ENCODE measurements at places on chromosomes 3 and 15.

GRCh38 chr15:89812011-89812846, 2.4 kb downstream of the ANPEP start:
- no peak for DNase-seq

DNA sequence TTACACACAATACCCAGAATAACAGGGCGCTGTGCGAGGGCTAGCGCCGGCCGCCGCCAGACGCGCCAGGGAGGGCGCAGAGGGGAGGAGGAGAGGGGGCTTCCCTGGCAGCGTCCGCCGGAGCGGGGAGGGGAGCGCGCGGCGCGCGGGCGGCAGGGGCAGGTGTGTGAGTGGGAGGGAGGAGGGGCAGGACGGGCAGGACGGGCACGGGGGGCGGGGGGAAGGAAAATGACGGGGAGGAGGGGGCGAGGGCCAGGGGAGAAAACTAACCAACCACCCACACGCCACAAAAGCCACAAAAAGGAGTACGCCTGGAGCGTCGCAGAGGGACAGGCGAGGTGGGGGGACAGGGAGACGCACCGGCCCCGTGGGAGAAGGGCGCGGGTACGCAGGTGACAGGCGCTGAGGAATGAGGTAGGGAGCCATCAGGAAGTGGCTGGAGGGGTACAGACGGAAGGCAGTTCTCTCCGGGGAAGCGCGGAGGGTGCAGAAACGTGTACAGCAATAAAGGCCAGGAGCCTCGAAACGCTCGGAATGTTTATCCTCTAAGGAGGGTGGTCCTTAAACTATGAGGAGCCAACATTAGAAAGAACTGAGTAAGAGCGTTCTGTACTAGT, 610 bp upstream of the SATB1 start:
- no peak for DNase-seq

- no peak for DNase-seq
Observed at GRCh38 chr15:81239190-81239589, 42.5 kb downstream of the IL16 start.

GRCh38 chr15:92528736-92529135, 126.8 kb downstream of the FAM174B start:
- DNase-seq: no peak

DNA sequence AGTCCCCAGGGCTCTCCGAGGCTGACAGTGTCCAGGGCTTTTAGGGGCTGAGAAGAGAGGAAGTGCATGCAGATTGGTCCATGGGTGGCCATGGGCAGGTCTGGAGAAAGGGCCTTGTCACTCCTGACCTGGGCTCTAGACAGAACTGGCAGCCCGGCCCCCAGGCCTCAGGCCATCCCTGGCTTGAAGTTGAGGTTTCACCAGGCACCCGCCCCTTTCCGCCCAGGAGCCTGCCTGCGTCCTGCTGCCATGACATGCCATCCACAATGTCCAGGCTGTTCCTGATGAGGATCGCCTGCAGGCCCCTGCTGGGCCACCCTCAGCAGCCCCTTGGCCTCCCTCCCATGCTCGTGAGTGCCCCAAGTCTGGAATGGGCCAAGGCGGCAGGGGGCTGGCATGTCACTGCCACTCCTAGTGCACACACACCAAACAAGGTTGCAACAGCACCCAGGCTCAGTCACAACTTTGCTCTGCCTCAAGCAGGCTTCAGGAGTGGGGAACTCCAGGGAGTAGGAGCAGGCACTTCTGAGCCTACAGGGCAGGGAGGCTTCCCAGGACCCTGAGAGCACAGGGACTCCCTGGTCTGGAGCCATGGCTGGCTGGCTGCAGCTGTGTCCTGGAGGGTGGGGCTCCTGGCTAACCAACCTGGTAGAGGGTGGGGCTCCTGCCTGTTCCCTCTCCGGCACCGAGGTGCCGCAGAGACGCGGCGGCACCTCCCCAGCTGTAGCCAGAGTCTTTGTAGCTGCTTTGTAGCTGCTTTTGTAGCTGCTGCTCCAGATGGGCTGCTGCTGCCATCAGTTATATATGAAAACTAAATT, 1457.1 kb upstream of the GBE1 start:
- DNase-seq: no peak

DNA sequence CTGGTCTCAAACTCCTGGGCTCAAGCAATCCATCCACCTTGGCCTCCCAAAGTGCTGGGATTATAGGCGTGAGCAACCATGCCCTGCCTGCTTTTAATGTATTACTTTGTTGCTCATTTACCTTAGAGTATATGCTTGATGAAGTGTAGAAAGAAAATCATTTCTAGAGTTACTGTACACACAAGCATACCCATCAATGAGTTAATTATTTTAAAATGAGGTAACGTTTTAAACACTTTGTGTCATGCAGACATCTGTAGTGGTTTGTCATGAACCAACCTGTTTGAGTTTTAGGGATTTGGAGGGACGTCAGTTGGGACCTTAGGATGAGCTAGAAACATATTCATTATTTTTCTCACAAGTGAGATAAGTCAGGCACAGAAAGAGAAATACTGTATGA, 332.4 kb upstream of the IGF1R start:
- no peak for DNase-seq

- DNase-seq: no peak
Observed at GRCh38 chr15:100645671-100646070, 43.3 kb downstream of the ASB7 start.

DNA sequence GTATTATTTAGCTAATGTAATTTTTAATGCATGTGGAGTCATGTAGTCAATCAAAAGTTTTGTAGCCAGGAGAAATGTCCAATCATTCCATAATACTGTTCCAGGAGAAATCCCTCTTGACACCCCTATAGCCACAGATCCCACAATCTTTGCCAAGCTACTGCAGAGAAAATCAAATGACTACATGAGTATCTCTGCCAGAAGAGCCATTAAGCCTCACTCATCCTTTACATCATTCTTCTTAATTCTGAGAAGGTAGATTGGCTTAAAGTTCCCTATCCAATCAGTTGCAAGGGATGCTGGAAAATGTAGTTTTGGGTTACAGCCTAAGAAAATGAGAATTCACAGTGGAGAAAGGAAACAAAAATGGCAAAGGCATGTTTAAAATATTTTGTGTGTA, 502.1 kb downstream of the ZBBX start:
- DNase-seq: no peak

DNA sequence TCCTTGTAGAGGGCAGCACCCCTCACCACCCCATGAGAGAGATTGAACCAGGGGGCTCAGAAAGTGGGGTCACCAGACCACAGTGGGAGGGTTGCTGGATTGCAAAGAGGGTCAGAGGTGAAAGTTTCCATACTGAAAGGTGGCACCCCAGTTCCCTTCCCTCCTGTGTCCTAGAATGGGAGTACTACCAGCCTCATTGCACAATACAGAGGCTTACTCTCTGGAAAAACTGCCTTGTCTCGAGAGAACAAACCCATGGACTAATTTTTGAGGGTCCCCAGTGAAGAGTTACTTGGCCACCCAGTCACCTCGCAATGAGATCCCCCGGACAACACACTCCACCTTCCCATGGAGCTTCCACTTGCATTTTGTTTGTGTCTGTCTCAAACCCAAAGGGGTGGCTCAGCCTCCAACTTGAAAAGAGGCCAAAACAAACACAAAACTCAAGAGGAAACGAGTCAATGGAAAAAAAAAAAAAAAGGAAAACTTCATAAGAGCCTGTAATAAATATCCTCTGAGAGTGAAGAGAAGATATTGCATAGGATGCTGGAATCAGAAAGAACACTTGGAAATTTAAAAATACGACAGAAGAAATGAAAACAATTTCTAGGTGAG, 18.6 kb downstream of the MESP2 start:
- DNase-seq: peak; percentile 75

DNA sequence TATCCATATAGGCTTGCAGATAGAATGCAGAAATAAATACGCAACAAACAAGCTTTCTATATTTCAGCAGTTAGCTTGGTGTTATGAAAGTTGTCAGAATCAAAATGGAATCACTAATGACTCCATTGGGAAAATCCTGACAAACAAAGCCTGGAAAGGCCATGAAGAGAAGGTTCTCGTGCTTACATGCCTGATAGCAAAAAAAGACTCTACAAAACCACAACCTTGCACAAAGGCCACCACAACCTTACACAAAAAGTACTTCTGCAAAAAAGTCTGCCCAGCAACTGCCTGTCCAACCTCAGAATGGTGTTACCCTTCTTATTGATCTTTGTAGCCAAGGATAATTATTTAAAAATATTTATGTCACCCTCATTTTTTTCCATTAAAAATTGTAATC, 14.4 kb upstream of the PLSCR1 start:
- no peak for DNase-seq

GRCh38 chr15:65862682-65863081, 6.6 kb upstream of the RAB11A start:
- DNase-seq: no peak

- DNase-seq: no peak
Observed at GRCh38 chr15:65835447-65835846, 33.8 kb upstream of the RAB11A start.

DNA sequence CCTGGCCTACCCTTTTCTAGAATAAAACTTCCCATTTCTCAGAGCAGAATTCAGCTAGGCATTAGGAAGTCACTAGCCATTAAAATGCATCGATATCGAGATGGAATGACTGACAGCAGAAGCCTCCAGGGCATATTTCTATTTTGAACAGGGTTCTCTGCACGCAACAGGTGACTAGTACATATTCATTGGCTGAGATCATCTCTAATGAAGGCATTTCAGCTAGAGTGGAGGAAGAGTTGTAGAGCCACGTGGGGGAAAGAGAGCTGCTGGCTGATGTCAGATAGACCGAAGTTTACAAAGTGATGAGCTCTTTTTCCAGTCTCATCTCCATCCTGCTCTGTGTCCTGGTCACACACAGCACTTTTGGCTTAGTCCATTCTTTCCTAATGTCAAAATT, 7.5 kb downstream of the TMEM40 start:
- DNase-seq: no peak

GRCh38 chr3:157533298-157534070, 30.3 kb upstream of the VEPH1 start:
- peak; percentile 83 for DNase-seq

DNA sequence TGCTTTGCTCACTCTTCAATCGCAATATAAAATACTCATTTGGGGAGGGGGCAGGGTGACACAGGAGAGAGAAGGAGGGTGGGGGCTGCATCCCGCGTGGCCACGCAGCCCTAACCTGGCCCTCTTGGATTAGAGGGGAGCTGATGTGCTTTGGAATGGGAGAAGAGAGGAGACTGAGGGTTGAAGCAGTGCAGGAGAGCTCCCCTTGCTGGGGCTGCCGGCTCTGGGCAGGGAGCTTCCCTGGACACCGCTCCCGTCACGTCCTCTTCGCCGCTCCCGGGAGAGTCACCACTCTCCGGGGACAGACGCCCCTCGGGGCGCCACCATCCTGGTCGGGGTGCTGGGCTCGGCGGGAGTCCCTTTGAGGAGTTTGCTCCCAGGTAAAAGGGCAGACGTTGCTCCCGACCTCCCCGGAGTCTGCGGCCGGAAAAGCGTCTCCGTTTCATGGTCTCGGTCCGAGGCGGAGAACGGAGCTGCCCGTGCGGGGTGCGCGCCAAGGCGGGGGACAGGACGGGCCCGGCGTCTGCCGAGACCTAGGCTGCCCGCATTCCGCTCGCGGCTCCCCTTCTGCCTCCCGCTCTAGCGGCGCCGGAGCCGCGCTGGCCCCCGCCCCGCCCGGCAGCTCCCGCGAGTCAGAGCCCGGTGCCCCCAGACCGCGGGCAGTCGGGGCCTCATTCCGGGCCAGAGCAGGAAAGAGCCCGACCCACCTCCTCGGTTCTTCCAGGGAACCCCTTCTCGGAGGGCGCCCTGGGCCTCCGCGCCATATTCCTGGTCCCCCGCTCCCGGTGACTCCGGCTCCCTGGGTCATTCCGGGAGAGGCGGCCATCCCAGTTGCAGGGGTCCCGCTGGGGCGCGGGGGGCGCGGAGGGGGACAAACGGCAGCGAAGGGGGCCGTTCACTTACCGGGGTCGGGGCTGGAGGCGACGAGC, 603 bp downstream of the SLC7A14 start:
- DNase-seq: no peak

GRCh38 chr3:112531358-112531781, 30.4 kb downstream of the ATG3 start:
- DNase-seq: no peak

DNA sequence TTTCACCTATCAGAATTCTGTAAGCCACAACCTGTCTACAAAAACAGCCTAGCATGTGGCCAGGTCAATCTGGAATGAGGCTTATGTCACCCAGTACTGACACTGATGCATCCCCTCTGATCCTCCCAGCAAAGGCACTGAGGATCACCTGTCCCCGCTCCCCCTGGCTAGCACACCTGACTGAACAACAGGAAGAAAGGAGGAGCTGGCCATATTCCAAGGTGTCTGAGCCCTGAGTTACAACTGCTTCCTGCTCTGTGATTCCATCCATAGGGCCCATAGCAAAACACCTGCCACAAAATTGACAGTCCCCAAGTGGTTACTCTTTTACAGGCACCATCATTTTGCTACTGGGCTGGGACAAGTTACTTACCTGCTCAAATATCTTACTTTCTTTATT, 555.5 kb upstream of the CFAP20DC start:
- DNase-seq: no peak

GRCh38 chr3:4814305-4814903, 164.8 kb upstream of the BHLHE40 start:
- DNase-seq: peak; percentile 44

DNA sequence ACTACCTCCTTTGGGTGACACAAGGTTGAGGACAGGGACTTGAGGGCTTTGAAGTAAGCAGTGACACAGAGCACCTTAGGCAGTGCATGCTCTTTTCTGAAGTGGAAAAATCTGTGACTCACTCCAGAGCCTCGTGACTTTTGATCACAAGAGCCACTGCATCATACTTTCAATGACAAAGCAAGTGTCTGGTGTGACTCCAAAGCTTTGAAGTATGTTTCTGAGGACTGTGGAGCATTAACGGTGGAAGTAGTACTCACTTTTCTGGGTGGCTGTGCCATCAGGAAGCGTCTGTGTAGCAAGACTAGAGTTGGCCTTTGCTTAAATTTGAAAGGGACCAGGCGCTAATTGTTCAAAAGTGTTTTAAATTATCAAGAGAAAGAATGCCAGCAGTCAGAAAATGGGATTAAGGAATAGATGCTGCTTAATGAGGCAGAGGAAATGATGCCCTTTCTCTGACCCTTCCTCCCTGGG, 210.7 kb upstream of the TRIM42 start:
- no peak for DNase-seq

DNA sequence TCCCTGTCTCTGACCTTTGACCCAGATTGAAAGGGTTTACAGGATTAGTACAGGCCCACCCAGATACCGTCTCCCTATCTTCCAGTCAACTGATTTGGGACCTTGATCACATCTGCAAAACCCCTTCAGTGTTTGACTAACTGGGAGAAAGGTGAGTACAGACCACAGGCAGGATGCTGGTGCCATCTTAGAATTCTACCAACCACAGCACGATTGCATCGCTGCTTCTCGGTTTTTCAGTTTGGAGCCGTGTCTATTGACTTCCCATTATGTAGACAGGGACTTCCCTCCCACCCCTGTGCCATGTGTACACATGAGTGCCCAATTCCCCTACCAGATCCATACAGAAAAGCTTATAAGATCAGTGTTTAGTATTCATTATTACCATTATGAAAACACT, 6.6 kb upstream of the KLF13 start:
- DNase-seq: no peak

GRCh38 chr15:67639591-67639990, 97.1 kb downstream of the MAP2K5 start:
- DNase-seq: no peak

All from glomerular endothelial cell (primary cell).